Vagina (tissue), 2 donors: ENCODE measurements at places on chromosomes 6 and 20. TPM values are rescaled to one million over a fixed set of nuclear protein-coding genes. Genes with fewer than 3 reads are reported as not detected.

Gene ULBP3
- 1.7 TPM for total RNA-seq

Gene SNAP91
- total RNA-seq, result 4.7 TPM

Gene HLA-DQA2
- total RNA-seq, result 2.2 TPM

Gene RSPH4A
- total RNA-seq, result not detected

Gene PKIB
- 2.7 TPM for total RNA-seq

Gene HSD17B8
- total RNA-seq, result 17.7 TPM

Gene GHRH
- total RNA-seq, result not detected

Gene SLC22A3
- total RNA-seq, result 16.5 TPM
